ENCODE measurements at places on chromosomes 13 and 19.

DNA sequence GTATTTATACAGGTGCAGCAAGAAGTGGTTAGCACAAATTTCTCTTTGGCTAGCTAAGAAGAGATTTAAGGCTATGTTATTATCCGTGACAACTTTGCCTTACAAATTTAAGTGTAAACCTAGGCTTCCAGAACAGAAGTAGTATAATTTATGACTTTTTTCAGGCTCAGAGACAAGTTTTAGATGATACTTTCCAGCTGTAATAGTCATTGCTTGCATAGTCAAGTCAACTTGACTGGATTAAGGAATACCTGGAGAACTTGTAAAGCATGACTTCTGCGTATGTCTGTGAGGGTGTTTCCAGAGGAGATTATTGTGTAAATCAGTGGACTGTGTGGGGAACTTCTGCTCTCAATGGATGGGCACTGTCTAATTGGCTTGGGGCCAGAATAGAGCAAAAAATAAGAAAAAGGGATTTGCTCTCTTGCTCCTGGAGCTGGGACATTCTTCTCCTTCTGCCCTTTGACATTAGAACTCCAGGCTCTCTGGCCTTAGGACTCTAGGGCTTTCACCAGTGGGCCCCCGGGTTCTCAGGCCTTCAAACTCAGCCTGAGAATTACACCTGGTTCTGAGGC, 33.0 kb downstream of the CYSLTR2 start:
- DNase-seq, result no peak

GRCh38 chr13:64088491-64088890, 2672.8 kb upstream of the PCDH20 start:
- DNase-seq, result no peak

DNA sequence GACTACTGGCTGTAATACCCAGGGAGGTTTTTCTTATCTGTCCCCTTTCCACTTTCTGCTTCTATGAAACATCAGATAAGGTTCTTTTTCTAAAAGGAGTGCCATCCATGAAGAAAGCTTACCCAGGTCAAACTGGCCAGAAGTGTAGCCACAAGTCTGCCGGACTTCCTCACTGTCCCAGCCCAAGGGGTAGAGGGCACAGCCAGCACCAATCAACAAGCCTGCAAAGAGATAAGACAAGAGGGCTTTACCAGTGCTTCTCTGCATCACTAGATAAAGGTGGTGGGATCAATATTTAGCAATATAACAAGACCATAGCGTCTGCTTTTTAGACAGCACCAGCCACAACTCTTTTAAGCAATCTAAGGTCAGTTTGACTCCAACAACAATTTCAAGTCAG, 224.7 kb downstream of the LHFPL6 start:
- DNase-seq, result no peak

- no peak for DNase-seq
These were observed 56.2 kb downstream of the COLGALT1 start for GRCh38 chr19:17611462-17612244.

- DNase-seq, result no peak
These were observed 30.8 kb upstream of the USE1 start for GRCh38 chr19:17184371-17184841.

GRCh38 chr19:3687774-3688706, 12.2 kb downstream of the PIP5K1C start:
- DNase-seq, result no peak

GRCh38 chr19:53507523-53508442, 30.2 kb upstream of the ZNF331 start:
- no peak for DNase-seq

DNA sequence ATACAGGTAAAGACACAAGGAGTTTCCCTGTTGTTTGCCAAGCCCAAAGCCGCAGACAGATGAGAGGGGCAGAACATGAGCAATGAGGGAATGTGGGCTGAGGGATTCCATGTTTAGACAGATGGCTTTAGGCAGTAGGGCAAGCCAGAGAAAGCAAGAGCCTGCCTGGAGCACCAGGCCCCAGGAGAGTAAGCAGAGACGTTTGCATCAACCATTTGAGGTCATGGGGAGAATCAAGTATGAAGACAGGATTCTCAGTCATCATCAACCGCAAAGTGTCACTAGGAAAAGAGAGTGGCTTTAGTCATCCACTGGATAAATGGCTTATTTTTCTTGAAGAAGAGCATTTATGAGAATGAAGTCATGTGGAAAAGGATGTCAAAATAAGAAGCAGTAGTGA, 184.7 kb downstream of the COG6 start:
- no peak for DNase-seq

- DNase-seq, result no peak
These were observed 6.0 kb upstream of the TEX30 start for GRCh38 chr13:102779436-102780159.

- DNase-seq, result no peak
These were observed 23.7 kb downstream of the CEBPA start for GRCh38 chr19:33278403-33279269.

- DNase-seq, result no peak
These were observed 225.8 kb upstream of the IRS2 start for GRCh38 chr13:110012102-110012739.

- no peak for DNase-seq
These were observed 38.6 kb downstream of the GATAD2A start for GRCh38 chr19:19443902-19444680.

DNA sequence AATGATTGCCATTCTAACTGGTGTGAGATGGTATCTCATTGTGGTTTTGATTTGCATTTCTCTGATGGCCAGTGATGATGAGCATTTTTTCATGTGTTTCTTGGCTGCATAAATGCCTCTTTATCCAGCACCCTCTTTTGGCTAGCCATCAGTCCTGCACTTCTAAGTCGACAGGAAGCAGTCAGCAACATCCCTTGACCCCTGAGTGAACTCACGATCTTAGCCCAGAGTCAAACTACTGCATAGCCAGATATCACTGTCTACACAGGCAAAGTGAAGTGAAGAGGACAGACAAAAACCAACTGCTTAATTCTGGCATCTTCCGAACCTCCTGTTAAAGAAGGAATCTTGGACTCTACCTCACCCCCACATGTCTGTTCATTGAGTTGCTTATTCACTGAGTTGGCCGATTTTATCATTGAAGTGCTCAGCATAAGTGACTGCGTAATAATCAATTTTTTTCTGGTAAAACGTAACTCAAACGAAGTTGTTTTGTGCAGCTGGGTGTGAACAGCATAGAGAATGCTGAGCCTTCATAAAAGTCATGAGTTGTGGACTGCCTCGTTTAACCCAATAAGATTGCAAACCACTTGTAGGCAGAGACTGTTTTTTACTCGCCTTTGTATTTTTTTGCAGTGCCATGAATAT, 304.2 kb downstream of the COG6 start:
- DNase-seq, result no peak

- DNase-seq, result no peak
These were observed 7.4 kb downstream of the SLC35E1 start for GRCh38 chr19:16564842-16565241.

- DNase-seq, result no peak
These were observed 23.1 kb downstream of the EPSTI1 start for GRCh38 chr13:42968906-42969305.

- no peak for DNase-seq
These were observed 264.7 kb downstream of the DACH1 start for GRCh38 chr13:71602344-71602743.

- DNase-seq, result no peak
These were observed 1.6 kb downstream of the SLC25A30 start for GRCh38 chr13:45416516-45417128.

- no peak for DNase-seq
These were observed 41.6 kb upstream of the MTUS2 start for GRCh38 chr13:28778308-28779215.

- no peak for DNase-seq
These were observed 8.8 kb downstream of the ELOF1 start for GRCh38 chr19:11550265-11550664.

GRCh38 chr19:52959613-52960295, 2.9 kb downstream of the ZNF816 start:
- no peak for DNase-seq

GRCh38 chr13:85724546-85725432, 74.4 kb downstream of the SLITRK6 start:
- no peak for DNase-seq

DNA sequence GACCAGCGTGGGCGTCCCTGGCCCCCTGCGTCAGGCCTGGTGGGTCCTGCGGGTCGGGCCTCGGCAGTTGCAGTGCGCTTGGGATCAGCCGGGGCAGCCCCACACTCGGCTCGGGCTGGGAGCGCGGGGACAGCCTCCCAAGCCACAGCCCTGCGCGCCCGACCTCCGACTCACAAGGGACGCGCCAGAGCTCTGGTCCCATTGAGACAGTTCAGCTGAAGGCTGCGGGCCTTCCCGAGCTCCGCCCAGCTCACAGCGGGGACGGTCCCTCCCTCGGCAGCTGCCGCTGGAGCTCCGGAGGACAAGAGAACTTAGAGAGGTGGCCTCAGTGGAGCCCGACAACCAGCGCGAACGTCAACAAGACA, 45.7 kb upstream of the ZNF730 start:
- peak; percentile 69 for DNase-seq

DNA sequence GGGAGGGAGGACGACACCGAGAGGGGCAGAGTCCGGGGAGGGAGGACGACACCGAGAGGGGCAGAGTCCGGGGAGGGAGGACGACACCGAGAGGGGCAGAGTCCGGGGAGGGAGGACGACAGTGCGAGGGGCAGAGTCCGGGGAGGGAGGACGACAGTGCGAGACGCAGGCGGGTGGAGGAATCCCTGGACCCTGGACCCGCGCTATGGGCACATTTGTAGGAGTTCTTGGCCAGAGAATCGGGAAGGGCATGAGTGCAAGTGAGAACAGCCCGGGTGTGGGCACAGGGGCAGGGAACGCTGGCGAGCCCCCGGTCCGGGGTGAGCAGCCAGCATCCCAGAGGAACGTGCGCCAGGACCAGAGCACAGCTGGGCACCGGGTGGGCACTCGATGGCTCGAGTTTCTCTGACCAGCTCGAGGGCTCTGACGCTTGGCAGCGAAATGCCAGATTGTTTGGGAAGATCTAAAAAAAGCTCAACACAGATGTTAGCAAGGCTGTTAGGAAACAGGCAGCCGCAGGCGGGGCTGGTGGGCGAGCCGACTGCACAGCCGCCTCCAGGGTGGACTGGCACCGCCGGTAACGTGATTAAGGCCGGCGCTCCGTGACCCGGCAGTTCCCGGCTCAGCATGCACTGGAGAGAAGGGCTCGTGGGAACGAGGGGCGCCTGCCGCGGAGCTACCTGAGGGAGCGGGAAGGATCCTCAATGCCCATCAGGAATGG, 17.9 kb upstream of the C2CD4C start:
- DNase-seq, result peak; percentile 63

DNA sequence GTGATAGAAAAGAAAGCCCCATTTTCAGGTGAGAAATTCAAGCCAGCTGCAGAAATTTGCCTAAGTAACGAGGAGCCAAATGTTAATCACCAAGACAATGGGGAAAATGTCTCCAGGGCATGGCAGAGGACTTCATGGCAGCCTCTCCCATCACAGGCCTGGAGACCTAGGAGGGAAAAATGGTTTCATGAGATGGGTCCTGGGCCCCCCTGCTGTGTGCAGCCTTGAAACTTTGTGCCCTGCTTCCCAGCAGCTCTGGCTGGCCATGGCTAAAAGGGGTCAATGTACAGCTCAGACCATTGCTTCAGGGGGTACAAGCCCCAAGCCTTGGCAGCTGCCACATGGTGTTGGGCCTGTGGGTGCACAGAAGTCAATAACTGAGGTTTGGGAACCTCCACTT, 9.9 kb downstream of the N4BP2L1 start:
- DNase-seq, result no peak

- no peak for DNase-seq
These were observed 310.0 kb downstream of the TEX29 start for GRCh38 chr13:111630406-111630805.

DNA sequence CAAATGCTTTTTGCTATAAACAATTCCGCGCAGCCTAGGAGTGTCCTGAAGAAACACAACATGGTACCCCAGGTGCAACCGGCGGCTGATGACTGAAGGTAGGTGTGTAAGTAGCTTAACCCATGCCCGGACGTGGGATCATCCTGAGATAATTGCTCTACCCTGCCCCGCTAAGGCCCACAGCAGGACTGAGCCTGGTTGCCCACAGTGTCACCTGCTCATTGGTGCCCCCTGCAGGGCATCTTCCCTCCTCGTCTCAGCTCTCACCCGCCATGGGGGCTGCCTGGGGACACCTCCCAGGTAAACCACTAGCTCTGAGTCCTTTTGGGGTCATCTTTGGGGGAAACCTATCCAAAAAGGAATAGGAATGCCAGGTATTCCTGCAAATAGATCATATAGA, 22.3 kb downstream of the TMEM161A start:
- DNase-seq, result peak; percentile 45

Data from right forelimb (tissue), 1 donor.